Naive thymus-derived CD4-positive, alpha-beta T cell (primary cell): ENCODE measurements at places on chromosomes 11 and 22. TPM values are rescaled to one million over a fixed set of nuclear protein-coding genes. Genes with fewer than 3 reads are reported as not detected.

GRCh38 chr22:34804604-34805003, 261.4 kb upstream of the ISX start:
- no peak for DNase-seq

DNA sequence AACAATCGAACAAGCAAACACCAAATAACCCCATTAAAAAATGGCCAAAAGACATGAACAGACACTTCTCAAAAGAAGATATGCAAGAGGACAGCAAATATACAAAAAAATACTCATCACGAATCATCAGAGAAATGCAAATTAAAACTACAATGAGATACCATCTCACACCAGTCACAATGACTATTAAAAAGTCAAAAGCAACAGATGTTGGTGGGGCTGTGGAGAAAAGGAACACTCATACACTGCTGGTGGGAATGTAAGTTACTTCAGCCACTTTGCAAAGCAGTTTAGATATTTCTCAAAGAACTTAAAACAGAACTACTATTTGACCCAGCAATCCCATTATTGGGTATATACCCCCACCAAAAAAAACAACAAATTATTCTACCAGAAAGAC, 51.3 kb upstream of the FLI1 start:
- DNase-seq = no peak

The GTSE1 gene
- total RNA-seq = 53.8 and 55.5 TPM in 2 replicates

- no peak for DNase-seq
Measured at GRCh38 chr11:44530413-44531115, 34.9 kb upstream of the CD82 start.
